HFFc6 (cell line): ENCODE measurements at places on chromosomes 3 and 15.
A peak's percentile ranks its signal among the peaks of the same experiment; 100 is the strongest.

GRCh38 chr3:81974751-81975150 lies 213.3 kb upstream of the GBE1 start:
- H3K4me3 ChIP-seq, result no peak overlapping the region
- H3K27me3 ChIP-seq, result no peaks in the 10 kb centered on the region
- H3K36me3 ChIP-seq, result no peaks in the 10 kb centered on the region
- no peaks in the 10 kb centered on the region for H3K4me1 ChIP-seq

DNA sequence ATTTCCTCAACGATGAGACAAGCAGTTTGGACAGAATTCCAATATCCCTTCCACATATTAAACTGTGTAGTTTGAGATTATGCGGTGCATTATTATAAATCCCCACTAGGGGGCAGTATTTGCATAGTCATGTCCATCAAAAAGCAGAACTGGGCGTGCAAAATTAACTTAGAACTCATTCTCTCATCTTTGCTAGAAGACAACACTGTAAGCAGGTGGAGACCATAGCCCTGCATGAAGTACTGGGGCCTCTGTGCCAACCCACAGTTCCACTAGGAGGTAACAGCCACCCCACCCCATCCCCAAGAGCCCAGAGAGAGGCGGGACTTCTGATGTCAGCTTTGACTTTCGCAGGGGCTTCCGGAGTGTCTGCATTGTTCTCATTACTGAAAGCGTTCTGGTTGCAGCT lies 106.6 kb upstream of the TMC3 start:
- H3K4me1 ChIP-seq, result peaks cover 14% of the 10 kb centered on the region
- peak; percentile 56 for DNase-seq
- no peaks in the 10 kb centered on the region for H3K36me3 ChIP-seq

- no peak overlapping the region for H3K4me3 ChIP-seq
- DNase-seq, result no peak
- H3K27me3 ChIP-seq, result peaks cover 10% of the 10 kb centered on the region
- no peak overlapping the region for H3K27ac ChIP-seq
Observed at GRCh38 chr15:78210349-78210717, 24.0 kb downstream of the ACSBG1 start.

DNA sequence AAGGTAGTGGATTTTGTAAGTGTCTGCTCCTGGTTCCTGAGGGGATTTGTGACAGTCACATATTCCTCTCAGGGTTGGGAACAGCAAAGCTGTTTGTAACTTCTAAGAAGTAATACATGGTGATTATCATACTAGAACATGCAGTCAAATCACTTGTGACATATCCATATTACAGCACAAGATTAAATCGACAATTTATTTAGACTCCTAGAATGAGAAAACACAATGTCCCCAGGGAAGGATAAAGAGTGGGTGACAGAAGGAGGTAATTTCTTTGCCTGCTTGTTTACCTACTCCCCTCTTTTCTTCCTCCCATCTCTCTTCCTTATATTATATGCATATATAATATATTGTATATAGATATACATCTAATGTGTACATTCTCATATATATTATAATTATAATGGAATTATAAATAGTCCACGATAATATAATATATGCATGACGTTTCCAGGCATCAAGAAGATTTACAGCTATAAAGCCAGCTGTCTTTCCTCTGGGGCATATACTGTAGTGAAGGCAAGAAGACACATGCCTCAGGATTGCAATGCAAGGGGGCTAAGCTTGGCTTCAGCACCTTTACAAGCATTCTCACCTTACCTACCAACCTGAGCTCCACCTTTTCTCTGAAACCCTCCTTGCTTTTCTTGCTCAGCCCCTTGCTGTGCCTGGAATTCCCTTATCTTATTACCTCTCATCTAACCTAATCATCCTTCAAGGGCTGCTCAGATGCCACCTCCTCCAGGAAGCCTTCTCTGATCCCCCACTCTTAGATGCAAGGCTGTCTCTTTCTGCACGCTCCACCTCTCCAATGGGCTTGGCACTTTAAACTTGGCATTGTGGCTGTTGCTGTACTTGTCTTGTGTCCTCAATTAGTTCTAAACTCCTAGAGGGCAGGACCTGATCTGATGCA lies 73.1 kb upstream of the PIAS1 start:
- H3K36me3 ChIP-seq, result no peaks in the 10 kb centered on the region
- H3K27ac ChIP-seq, result no peak overlapping the region
- no peak overlapping the region for H3K4me3 ChIP-seq
- H3K27me3 ChIP-seq, result peaks cover 4% of the 10 kb centered on the region
- H3K4me1 ChIP-seq, result no peaks in the 10 kb centered on the region

- H3K36me3 ChIP-seq, result no peaks in the 10 kb centered on the region
- no peak overlapping the region for H3K4me3 ChIP-seq
- H3K27me3 ChIP-seq, result peaks cover 1% of the 10 kb centered on the region; the same call in 1 of the 2 replicates
- no peak for DNase-seq
- peaks cover 6% of the 10 kb centered on the region for H3K4me1 ChIP-seq
- no peak overlapping the region for H3K27ac ChIP-seq
Observed at GRCh38 chr3:143648708-143649107, 199.6 kb downstream of the SLC9A9 start.

- no peaks in the 10 kb centered on the region; the same call in 1 of the 2 replicates for H3K27me3 ChIP-seq
- H3K36me3 ChIP-seq, result 0 out of 2 replicates have a peak, but pooled peaks cover 6% of the 10 kb centered on the region
- H3K4me3 ChIP-seq, result peak overlapping the region; percentile 44
- peak overlapping the region; percentile 76 for H3K27ac ChIP-seq
- peak; percentile 42 for DNase-seq
Observed at GRCh38 chr3:124881976-124882697, 5.0 kb downstream of the ITGB5 start.

GRCh38 chr3:171809611-171809860 lies 747 bp downstream of the PLD1 start:
- peaks cover 72% of the 10 kb centered on the region for H3K4me1 ChIP-seq
- peak overlapping the region; percentile 86 for H3K4me3 ChIP-seq
- no peaks in the 10 kb centered on the region; the same call in 1 of the 2 replicates for H3K27me3 ChIP-seq
- no peaks in the 10 kb centered on the region for H3K36me3 ChIP-seq
- peak; percentile 23 for DNase-seq
